ENCODE measurements at places on chromosomes 7 and 10.

DNA sequence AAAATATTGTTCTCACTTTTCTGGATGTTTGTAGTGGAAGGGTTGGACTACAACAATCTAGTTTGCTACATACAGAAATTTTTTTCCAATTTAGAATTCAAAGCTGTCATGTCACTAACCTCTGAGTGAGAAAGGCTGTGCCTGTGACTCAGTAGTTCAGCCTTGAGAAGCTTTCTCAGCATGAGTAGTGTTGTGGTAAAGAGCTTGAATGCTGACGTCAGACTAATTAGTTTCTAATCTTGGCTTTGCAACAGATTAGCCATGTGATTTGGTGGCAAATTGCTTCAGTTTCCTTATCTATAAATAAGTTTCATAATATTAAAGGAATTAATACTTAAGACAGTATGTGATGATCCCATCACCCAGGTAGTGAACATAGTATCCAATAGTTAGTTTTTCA lies 83.8 kb downstream of the ABCA13 start:
- no peak for DNase-seq

DNA sequence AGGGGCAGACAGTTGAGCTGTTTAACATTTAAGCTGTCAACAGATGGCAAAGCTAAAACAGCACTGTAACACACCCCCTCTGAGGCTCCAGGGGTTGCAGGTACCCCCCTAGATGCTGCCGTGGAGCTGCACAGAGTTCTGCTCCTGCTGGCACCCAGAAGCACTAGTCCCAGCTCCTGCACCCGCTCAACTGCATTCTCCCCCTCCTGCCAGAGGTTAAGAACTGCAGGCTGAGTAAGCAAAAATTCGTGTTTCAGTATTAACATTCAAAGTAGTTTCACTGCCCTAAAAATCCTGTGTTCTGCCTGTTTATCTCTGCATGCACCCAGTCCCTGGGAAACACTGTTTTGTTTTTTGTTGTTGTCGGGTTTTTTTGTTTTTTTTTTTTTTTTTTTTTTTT lies 790.8 kb upstream of the KCND2 start:
- no peak for DNase-seq

DNA sequence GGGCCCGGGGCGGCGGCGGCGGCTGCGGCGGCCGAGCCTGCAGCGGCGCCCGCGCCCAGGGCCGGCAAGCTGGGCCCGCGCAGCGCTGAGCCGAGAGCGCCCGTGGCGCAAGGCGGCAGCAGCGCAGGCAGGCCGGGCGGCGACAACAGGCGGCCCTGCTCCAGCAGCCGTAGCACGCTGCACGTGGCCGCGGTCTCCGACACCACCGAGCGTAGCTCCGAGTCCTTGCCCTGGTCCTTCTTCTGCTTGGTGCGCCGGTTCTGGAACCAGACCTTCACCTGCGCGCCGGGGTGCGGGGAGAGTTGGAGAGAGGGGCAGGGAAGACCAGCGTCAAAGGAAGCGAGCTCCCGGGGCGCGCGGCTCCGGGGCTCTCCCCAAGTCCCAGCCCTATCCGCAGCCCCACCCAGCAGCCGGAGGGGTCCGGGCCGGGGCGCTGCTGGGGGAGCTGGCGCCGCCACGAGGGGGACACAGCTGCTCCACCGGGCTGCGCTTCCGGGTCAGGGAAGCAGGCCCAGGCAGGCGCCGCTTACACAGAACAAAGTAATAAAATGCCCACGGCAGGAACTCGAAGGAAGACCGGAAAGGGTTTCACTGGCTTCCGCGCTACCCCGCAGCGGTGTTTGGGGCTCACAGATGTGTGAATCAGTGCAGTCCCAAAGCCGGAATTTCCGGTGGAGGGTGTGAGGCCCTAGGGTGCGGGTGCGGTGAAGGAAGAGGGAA lies 3.6 kb downstream of the VAX1 start:
- DNase-seq: no peak

DNA sequence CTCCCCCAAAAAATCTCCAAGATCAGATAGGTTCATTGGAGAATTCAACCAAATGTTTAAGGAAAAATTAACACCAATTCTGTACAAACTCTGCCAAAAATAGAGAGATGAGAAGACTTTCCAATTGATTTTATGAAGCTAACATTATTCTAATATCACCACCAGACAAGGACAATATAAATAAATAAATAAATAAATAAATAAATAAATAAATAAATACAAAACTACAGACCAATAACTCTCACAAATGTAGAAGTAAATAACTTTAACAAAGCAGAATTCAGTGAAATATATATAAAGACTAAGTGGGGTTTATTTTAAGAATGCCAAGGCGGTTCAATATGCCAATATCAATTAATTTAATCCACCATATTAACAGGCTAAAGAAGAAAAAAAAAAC lies 425.9 kb upstream of the GHITM start:
- no peak for DNase-seq

GRCh38 chr7:55191926-55192692 lies 173.0 kb upstream of the LANCL2 start:
- DNase-seq: no peak

GRCh38 chr10:82813856-82814255 lies 938.9 kb downstream of the NRG3 start:
- DNase-seq: no peak

- no peak for DNase-seq
These were observed 424.6 kb upstream of the NFE2L3 start for GRCh38 chr7:25727446-25727845.

DNA sequence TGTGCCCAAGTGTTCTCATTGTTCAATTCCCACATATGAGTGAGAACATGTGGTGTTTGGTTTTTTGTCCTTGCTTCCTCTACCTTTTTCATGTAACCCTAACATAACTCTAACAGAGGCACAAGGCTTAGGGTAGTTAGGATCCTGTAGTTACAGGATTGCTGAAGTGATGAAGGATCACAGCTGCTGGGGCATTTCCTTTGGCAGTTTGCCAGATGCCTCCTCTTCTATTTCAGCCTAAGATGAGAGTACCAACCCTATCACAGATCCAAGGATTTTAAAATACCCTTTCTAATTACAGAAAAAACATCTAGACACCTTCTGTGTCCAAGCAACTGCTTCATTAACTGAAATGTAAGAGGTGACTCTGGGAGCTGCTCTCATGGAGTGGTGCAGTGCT lies 141.7 kb upstream of the COL1A2 start:
- DNase-seq: no peak

DNA sequence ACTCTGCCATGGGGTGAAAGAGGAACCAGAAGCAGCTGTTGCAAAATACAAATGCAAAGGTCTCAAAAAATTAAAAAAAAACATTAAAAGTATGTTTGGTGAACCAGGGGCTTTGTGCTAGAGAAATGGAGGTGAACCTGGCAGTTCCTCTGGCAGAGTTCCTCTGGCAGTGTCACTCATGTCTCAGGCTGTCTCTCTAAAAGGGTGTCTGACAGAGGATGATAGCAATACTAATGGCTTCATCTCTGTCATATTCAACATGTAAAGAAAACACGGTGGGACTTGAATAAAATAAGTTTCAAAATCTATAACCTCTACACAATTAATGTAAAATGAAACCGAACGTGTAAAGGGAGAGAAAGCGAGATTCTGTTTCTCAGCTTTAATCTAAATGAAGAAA lies 375.7 kb upstream of the VWC2 start:
- no peak for DNase-seq

DNA sequence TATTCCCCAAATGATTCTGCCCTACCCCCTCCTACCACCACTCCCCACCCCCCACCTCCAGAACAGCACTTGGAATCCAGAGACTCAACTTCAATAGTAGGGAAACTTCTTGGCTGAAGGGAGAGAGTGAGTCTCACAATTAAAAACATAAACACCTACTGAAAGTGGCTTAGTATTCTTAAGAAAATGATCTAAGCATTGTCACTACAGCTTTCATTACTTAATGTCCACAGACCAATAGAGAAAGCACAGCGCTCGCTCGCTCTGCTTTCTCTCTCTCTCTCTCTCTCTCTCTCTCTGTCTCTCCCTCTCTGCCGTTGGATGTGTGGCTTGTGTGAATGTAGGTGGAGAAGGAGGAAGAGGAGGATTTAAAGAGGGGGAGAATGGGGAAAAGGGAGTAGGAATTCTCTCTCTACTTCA lies 1.5 kb upstream of the SEMA3A start:
- no peak for DNase-seq

GRCh38 chr7:140042386-140042670 lies 20.4 kb downstream of the PARP12 start:
- no peak for DNase-seq

GRCh38 chr7:134126146-134126545 lies 994 bp upstream of the LRGUK start:
- no peak for DNase-seq

GRCh38 chr10:29932991-29933390 lies 126.4 kb downstream of the JCAD start:
- DNase-seq: no peak

DNA sequence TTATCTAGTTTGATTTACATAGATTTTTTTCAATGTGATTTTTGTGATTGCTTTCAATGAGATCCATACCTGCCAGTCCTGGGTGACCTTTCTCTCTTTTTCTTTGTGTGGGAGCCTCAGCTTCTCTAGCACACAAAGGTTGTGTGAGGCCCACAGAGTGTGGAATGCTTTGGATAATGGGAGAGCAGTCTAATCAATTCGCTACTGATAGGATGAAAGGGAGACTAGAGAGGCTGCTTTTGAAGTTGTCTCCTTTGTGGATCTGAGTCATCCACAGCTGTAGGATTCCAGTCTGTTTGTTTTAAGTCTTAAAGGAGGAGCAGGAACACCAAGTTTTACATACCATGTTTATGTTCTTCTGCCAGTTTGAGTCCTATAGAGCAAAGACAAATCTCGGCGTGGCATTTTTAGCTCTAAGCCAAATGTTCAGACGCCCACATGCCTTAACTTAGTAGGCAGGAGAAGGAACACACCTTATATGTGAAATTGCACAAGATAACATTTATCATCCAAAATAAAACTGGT lies 330.0 kb downstream of the ARL4A start:
- DNase-seq: no peak

DNA sequence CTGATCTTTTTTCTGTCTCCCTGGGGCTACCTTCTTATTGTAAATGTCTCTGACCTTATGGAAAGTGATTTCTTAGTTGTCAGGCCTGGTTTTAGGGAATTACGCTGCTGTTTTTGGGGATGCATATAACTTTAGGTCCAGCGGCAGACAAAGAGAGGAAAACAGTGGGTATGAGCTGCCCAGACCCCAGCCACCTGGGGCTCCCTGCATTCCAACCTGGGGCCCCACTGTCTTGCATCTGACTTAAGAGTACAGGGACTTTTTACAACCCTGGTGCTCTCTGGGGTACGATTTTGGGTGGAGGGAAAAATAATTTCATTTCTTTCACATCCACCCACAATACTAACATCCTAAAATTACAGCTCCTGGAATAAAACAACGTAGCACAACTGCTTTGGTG lies 119.4 kb downstream of the PRPF18 start:
- no peak for DNase-seq

DNA sequence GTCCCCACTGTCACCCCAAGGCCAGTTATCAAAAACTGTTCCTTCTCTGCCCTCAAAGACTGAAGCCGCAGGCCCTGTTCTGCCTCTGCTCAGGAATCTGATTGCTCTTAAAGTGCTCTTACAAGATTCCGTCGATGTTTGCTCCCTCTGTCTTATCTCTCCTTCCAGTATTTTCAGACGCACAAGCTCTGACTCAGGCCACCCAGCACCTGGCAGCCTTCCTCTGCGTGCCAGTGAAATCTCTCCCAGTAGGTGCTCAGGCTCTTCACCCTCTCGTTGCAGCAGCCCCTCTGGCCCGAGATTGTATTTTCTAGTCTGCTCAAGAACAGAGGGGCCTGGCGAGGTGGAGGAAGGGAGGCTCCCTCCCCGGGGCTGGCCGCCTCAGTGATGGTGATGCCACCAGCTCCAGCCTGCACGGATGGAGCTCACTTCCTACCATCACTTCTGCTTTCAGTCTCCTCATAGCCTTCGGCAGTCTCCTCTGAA lies 276.2 kb downstream of the USP6NL start:
- no peak for DNase-seq

- no peak for DNase-seq
These were observed 72.9 kb downstream of the CDK14 start for GRCh38 chr7:90668992-90669391.

DNA sequence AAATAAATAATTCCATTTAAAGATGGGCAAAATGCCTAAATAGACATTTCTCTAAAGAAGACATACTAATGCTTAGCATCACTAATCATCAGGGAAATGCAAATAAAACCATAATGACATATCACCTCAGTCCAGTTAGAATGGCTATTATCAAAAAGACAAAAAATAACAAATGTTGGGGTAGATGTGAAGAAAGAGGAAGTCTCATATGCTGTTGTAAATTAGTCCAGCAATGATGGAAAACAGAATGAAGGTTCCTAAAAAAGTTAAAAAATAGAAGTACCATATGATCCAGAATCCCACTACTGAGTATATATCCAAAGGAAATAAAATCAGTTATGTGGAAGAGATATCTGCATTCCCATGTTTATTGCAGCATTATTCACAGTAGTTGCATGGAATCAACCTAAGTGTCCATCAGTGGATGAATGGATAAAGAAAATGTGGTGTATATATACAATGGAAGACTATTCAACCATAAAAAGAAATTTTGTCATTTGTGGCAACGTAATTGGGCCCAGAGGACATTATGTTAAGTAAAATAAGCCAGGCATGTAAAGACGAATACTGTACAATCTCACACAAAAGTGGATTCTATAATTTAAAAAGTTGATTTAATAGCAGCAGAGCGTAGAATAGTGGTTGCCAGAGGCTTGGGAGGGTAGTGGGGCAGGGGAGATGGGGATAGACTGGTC lies 52.0 kb downstream of the TCAF1 start:
- DNase-seq: no peak

GRCh38 chr7:149595078-149595477 lies 97.5 kb upstream of the ZNF746 start:
- DNase-seq: no peak

DNA sequence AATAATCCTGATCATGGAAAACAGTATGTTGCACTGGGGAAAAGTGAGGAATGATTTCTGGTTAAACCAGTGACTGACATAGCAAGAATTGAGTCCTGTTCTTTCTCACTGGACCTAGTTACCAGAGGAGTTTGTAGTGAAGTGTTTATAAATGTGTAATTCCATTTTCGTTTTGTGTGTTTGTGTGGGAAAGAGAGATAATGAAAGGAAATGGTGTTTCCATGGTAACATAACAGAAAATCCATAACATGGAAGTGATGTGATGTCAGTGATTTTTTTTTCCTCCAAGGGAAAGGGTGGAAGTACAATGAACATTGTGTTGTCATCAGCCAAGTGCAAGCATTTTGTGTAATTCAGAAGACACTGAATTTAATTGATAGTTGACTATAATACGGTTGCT lies 283.9 kb downstream of the PLXDC2 start:
- no peak for DNase-seq

Measured in stimulated activated CD8-positive, alpha-beta memory T cell treated with anti-CD3 and anti-CD28 coated beads, Interleukin-4, amount 100 ng/mL, for 1 hour (primary cell).